Breast epithelium (tissue), 4 donors: ENCODE measurements at places on chromosomes 4 and X. TPM values are rescaled to one million over a fixed set of nuclear protein-coding genes. Genes with fewer than 3 reads are reported as not detected.

DNA sequence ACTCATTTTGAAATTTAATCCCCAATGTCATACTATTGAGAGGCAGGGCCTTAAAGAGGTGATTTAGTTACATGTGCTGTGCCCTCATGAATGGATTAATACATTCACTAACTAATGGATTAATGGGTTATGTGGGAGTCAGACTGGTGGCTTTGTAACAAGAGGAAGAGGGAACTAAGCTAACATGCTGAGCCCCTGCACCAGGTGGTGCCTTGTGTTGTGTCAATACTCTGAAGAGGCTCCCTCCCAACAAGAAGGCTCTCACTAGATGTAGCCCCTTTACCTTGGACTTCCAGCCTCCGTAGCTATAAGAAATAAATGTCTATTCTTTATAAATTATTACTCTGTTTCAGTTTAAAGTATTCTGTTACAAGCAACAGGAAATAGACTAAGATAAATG lies 411.9 kb upstream of the EMCN start:
- no peaks in the 10 kb centered on the region for H3K36me3 ChIP-seq
- H3K4me1 ChIP-seq = no peaks in the 10 kb centered on the region
- H3K27ac ChIP-seq = no peak overlapping the region
- DNase-seq = no peak
- no peaks in the 10 kb centered on the region for H3K27me3 ChIP-seq

- no peak for DNase-seq
- no peak overlapping the region for H3K4me3 ChIP-seq
- no peaks in the 10 kb centered on the region for H3K27me3 ChIP-seq
These were observed 153.7 kb downstream of the APBB2 start for GRCh38 chr4:41060352-41061334.

GRCh38 chr4:186789651-186790050 lies 66.0 kb upstream of the FAT1 start:
- H3K36me3 ChIP-seq = no peaks in the 10 kb centered on the region
- no peak for DNase-seq
- no peaks in the 10 kb centered on the region for H3K4me1 ChIP-seq
- no peak overlapping the region for H3K27ac ChIP-seq
- no peak overlapping the region for H3K4me3 ChIP-seq

- H3K4me1 ChIP-seq = no peaks in the 10 kb centered on the region
- H3K27me3 ChIP-seq = no peaks in the 10 kb centered on the region
- DNase-seq = no peak
- no peak overlapping the region for H3K27ac ChIP-seq
- no peaks in the 10 kb centered on the region for H3K36me3 ChIP-seq
- no peak overlapping the region for H3K4me3 ChIP-seq
These were observed 49.4 kb downstream of the C4orf46 start for GRCh38 chr4:158622251-158622650.

DNA sequence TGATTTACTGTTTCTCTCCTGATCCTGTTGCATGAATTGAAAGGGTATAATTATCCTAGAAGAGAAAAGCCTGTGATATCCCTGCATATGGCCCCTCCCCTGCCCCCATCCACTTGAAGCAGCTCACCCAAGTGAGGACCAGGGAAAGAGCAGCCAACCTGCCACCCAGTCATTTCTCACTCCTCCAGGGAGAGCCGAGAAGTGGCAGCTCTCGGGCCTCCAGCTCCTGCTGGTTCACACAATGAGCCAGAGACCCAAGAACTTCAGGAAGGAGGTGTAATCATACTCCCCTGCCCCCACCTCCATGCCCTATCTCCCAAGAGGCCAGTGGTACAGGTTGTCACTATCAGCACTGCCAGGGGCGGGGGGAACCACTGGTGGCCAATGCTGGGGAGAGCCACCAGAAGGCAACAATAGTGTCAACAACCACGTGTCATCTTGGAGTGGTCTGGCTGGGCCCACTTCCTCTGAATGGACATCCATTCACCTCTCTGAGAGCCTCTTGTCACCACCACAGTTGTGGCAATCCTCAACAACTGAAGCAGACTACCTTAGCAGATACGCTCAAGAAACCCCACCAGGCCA lies 42.9 kb downstream of the APOO start:
- DNase-seq = no peak
- no peaks in the 10 kb centered on the region for H3K4me1 ChIP-seq
- H3K27ac ChIP-seq = no peak overlapping the region

- H3K4me1 ChIP-seq = no peaks in the 10 kb centered on the region
- H3K36me3 ChIP-seq = no peaks in the 10 kb centered on the region
- no peak for DNase-seq
- H3K4me3 ChIP-seq = no peak overlapping the region
- no peak overlapping the region for H3K27ac ChIP-seq
These were observed 335.2 kb downstream of the TENM3 start for GRCh38 chr4:182578402-182578801.

GRCh38 chr4:148954011-148954749 lies 512.0 kb upstream of the NR3C2 start:
- no peak for DNase-seq
- H3K27ac ChIP-seq = no peak overlapping the region
- no peaks in the 10 kb centered on the region for H3K36me3 ChIP-seq
- no peaks in the 10 kb centered on the region for H3K27me3 ChIP-seq

DNA sequence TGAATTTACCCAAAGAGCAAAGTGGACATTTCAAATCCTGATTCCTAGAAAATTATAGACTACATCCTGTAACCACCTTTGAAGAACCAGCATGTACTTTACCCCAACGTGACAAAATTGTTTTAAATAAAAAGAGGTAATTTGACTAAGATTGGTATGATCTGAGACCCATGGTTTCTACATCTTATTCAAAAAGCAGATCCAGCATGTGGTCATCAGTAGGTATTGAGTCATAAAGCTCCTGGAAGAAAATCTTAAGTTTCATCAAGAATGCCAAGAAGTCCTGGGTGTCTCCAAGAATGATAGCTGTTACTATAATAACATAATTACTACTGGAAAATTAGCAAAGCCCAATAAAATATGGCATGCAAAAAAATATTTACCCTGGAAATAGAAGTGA lies 61.8 kb downstream of the NFKB1 start:
- no peak overlapping the region for H3K4me3 ChIP-seq
- H3K27ac ChIP-seq = no peak overlapping the region
- no peak for DNase-seq
- H3K36me3 ChIP-seq = no peaks in the 10 kb centered on the region
- no peaks in the 10 kb centered on the region for H3K27me3 ChIP-seq

DNA sequence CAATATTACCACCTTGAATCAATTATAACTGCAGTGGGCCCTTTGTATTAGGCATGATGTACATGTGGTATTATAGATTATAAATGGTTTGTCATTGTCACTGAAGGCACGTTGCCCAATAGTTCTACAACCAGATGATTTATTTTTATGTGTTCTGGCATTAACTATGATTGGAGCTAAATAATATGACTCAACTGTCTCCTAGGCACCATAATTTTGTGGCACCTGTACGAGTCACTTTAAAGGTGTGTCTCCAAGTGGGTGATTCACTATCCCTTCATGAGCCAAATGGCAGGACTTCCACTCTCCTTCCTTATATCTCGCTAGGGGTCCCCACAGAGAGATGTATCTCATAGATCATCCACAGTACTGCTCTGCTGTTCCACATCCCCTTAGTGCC lies 6.1 kb upstream of the SMPX start:
- peaks cover 26% of the 10 kb centered on the region for H3K27me3 ChIP-seq
- no peak overlapping the region for H3K4me3 ChIP-seq
- no peaks in the 10 kb centered on the region for H3K36me3 ChIP-seq
- no peak overlapping the region for H3K27ac ChIP-seq
- no peak for DNase-seq

DNA sequence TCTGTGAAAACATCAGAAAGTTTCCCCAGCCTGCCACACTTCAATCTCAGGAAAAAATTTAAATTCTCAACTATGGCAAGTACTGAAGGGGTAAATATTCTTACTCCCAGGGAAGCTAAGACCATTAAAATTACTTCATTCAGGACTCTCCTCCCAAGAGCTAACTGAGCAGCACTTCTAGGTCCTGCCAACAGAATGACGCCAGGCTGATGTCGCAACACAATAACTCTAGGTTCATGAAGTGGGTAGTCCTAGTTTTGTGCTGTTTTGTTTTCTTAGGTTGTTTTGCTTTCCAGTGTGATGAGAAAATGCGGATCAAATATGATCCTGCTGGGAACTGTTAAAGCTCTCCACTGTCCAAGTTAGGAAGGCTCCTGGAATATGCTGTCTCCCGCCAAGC lies 180.0 kb downstream of the NKX6-1 start:
- no peaks in the 10 kb centered on the region for H3K27me3 ChIP-seq
- no peak overlapping the region for H3K27ac ChIP-seq
- H3K4me1 ChIP-seq = no peaks in the 10 kb centered on the region
- H3K36me3 ChIP-seq = no peaks in the 10 kb centered on the region
- no peak for DNase-seq

GRCh38 chrX:85114776-85115175 lies 111.1 kb downstream of the APOOL start:
- no peak for DNase-seq
- H3K4me1 ChIP-seq = no peaks in the 10 kb centered on the region
- H3K27me3 ChIP-seq = peaks cover 23% of the 10 kb centered on the region

CCNB3 gene
- 0.59 TPM for total RNA-seq

LEF1 gene
- 7.6 TPM for total RNA-seq

RHOXF1 gene
- total RNA-seq = not detected

SUPT20HL2 gene
- not detected for total RNA-seq

CSAG2 gene
- not detected for total RNA-seq

LUZP4 gene
- total RNA-seq = not detected

SMR3B gene
- not detected for total RNA-seq
